ENCODE measurements at places on chromosomes 4 and X. TPM values are rescaled to one million over a fixed set of nuclear protein-coding genes. Genes with fewer than 3 reads are reported as not detected.

Gene DSPP
- not detected for total RNA-seq

Gene GPM6B
- 2.5 TPM for total RNA-seq

DNA sequence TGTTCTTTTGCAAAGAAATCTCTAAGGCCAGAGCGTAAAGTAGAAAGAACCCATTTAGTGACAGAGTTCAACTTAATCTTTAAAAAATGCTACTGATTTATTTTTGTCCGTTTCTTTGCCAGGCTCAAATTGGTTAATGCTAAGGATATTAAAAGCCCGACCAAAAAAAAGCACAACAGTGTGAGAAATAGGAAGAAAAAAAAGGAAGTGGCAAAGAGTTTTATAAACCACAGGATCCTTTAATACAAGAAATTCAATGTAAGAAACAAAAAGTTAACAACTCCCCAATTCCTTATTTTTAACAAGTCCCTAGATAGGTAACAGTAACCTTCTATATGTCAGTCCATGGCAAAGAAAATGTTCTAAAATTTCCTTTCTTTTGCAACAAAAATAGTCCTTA lies 480.4 kb downstream of the ACTRT1 start:
- no peak for DNase-seq

GRCh38 chr4:9963328-9963727 lies 58.0 kb downstream of the SLC2A9 start:
- DNase-seq = no peak

GRCh38 chr4:115711575-115711974 lies 598.2 kb upstream of the NDST4 start:
- no peak for DNase-seq

GRCh38 chr4:37805091-37805490 lies 21.4 kb upstream of the PGM2 start:
- DNase-seq = no peak

GRCh38 chr4:6560416-6561172 lies 14.4 kb upstream of the MAN2B2 start:
- no peak for DNase-seq

Data from heart right ventricle (tissue), 16 donors.